Tongue (tissue), 3 donors: ENCODE measurements at places on chromosomes 7 and 10. TPM values are rescaled to one million over a fixed set of nuclear protein-coding genes. Genes with fewer than 3 reads are reported as not detected.

The ANXA8L1 gene
- 23.3 TPM for total RNA-seq

The DCLRE1C gene
- total RNA-seq: 7.4 TPM

The TRIL gene
- total RNA-seq: 23.9 TPM

The ACSM6 gene
- total RNA-seq: not detected

The PHYHIPL gene
- 0.31 TPM for total RNA-seq

The FUOM gene
- total RNA-seq: 8.4 TPM

The C10orf62 gene
- total RNA-seq: 0.82 TPM

The PVRIG gene
- not detected for total RNA-seq

The ASZ1 gene
- not detected for total RNA-seq

The CCDC172 gene
- total RNA-seq: not detected

The SLF2 gene
- 119 TPM for total RNA-seq

The TEX36 gene
- not detected for total RNA-seq

The SUV39H2 gene
- total RNA-seq: 16.6 TPM

The LOXL4 gene
- 10.5 TPM for total RNA-seq

The FFAR4 gene
- not detected for total RNA-seq

The OR2A1 gene
- total RNA-seq: 0.10 TPM

DNA sequence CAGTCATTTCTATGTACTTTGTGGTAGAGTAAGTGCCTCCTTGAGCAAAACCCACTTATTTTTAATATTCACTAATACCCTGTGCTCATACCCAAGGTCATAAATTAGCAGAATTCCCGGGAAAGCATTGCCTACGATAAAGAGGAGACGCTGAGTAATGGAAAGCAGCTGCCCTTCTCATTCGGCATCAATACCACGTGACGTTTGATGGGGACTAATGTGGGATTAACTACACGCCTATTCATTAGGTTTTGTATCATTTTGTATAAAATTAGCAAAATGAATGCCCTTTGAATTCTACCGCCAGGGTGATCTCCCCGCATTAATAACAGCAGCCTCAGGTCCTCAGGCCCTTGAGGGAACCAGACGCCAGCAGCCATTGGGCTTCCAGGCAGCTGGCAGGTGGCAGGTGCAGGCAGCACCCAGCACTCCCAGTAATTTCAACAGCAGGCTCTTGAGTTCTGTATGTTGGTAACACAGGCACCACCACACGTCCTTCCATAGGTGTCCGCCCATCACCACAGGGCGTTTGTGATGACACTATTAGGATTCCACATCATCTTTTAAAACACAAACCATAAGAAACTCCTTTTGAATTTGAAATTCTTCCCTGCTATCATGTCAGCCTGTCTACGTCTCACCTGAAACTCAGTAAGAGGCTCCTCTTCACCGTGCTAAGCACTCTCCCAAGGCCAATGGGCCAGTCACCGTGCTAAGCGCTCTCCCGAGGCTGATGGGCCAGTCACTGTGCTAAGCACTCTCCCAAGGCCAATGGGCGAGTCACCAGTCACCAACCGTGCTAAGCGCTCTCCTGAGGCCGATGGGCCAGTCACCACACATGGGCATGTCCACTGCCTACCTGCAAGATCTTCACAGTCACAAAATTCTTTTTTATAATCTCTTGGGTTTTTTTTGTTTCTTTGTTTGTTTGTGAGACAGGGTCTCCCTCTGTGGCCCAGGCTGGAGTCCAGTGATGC, 509.4 kb downstream of the PTPRN2 start:
- no peak for DNase-seq

DNA sequence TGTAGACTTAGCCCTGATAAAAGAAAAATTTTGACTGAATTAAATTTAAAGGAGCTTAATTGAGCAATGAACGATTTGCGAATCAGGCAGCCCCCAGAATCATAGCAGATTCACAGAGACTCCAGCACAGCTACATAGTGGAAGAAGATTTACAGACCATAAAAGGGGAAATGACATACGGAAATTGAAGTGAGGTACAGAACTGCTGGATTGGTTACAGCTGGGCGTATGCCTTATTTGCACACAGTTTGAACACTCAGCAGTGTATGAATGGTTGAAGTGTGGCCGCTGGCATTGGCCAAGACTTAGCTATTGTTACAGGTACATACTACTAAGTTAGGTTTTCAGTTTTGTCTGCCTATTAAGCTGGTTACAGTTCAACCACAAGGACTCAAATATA, 433.5 kb upstream of the CELF2 start:
- no peak for DNase-seq

GRCh38 chr10:99532687-99533495, at the start of gene NKX2-3:
Gene NKX2-3 (plus strand): TSS chr10:99532942. CDS start chr10:99533132, 190 bp downstream.
- DNase-seq: peak; percentile 93

DNA sequence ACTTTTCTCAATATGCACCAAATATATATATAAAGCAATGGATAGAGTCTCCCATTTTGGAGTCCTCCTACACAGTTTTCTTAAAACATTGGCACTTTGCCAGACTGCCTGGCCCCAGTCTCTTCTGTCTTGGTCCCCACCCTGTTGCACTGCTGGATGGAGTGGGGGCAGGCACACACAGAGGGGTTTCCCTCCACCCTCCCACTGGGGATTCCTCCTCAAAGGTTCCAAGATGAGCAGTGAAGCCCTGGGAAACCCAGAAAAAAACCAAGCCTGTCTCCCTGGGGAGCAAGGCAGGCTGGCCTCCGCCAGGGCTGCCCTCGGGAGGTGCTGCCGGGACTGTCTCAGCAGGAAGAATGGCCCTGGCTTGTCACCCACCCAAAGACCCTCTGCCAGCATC, 68.0 kb downstream of the SH3PXD2A start:
- DNase-seq: peak; percentile 40

DNA sequence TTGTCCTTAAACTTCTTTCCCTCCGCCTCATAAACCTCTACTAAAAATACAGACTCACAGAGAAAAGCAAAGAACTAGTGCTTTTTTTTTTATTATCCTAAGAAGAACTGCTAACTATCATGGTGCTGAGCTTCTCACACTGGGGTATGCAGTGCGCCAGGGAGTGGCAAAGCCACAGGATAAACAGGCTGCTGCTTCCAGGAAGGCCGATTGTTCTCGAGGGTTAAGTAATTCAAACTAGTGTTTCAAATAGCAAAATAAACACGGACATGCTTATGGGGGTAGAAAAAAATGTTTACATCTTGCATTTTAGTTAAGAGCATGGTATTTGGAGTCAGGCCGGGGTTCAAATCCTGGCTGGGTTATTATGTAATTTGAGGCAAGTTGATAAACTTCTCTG, 157.0 kb downstream of the TAX1BP1 start:
- no peak for DNase-seq

- DNase-seq: no peak
These were observed 23.9 kb upstream of the GDF10 start for GRCh38 chr10:47276071-47276470.

DNA sequence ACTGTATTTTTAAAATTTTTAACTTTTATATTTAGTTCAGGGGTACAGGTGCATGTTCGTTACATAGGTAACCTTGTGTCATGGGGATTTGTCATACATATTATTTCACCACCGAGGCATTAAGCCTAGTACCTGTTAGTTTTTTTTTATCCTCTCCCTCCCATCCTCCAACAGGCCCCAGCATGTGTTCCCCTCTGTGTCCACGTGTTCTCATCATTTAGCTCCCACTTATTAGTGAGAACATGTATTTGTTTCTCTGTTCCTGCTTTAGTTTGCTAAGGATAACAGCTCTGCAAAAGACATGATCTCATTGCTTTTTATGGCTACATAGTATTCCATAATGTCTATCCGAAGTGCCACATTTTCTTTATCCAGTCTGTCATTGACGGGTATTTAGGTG, 22.4 kb upstream of the ITGA8 start:
- DNase-seq: no peak

DNA sequence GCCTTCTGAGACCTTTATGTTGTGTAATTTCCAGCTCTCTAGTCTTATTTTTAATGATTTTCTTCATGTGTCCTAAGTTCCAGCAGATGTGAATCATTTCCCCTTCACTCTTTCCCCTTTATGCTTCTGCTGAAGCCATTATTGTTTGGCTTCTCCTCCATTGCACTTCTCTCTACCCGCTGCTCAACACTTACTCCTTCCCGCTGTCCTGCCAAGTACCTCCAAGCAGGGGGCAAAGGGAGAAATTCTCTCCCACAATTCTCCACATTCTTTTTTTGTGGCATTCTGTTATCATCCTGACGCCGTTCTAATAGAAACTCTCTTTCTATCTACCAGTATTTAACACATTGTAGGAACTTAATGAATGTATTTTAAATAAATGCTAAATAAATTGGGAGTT, 388.9 kb upstream of the TPK1 start:
- DNase-seq: no peak

DNA sequence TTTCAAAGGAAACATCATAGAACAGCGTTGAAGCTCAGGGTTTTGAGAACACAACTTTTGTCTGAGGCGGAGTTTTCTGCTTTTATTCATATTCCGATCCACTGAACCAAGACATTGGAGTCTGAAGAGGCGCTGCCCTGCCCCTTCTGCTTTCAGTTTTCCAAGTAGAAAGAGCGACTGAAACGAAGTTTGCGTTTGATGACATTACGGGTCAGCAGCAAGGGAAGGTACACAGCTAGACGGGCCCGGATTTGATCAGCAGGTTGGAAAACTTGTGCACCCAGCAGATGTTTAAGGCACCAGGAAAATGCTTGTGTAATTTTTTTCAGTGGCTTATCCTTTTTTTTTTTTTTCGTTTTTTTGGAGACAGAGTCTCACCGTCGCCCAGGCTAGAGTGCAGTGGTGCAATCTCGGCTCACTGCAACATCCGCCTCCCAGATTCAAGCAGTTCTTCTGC, 720 bp downstream of the SUN1 start:
- DNase-seq: no peak
